ENCODE measurements at places on chromosomes 3 and 15. TPM values are rescaled to one million over a fixed set of nuclear protein-coding genes. Genes with fewer than 3 reads are reported as not detected.

Gene SLC24A5
- total RNA-seq = not detected

Gene UNC13C
- 6.3 TPM for total RNA-seq

GRCh38 chr3:13045904-13046568 is 27.2 kb downstream of the IQSEC1 start:
- no peak for DNase-seq

- DNase-seq = peak; percentile 17
Measured at GRCh38 chr15:32106401-32107381, 76.4 kb downstream of the CHRNA7 start.

DNA sequence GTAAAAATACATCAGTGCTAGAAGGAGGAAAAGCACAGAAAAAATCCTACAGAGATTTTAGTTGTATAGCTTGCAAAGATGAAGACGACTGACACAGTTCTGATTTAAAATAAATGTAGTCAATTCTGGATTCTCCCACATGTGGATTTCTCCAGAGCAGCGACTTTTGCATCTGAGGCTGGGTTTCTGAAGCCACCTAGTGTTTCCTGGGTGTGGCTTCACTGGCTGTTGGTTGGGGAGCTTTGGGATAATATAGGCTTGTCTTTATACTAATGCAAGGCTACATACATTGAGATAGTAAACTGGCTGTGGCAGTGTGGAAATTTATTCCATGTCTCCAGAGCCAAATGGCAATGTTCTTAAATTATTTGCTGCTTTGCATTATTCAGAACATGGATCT is 158.1 kb upstream of the FEZF2 start:
- DNase-seq = no peak

Measured in endodermal cell (in vitro differentiated cells).